ENCODE measurements at places on chromosomes 1 and 21.

DNA sequence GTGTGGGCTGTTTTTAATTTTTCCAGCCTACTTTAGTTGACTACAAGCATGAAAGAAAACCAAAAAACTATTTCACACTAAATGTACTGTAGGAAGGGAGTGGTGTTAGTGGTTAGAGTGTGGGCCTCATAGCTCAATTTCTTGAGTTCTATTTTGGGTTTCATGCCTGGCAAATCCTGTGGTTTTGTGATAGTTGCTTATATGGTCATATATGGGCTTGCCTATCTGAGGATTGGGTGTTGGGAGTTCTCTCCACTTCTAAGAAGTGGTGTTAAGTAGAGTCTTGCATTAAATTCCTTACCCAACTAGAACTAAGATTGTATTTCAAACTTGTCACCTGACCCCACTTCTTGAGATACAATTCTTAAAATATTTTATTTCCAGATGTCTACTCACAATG, 37.8 kb upstream of the COL11A1 start:
- DNase-seq, result no peak

GRCh38 chr1:54011316-54012007, 6.5 kb downstream of the LDLRAD1 start:
- no peak for DNase-seq

GRCh38 chr21:46518983-46519583, 60.4 kb downstream of the DIP2A start:
- peak; percentile 59 for DNase-seq

GRCh38 chr1:1577367-1578011, 2.8 kb upstream of the SSU72 start:
- DNase-seq, result no peak

GRCh38 chr1:179870870-179871269, 6.7 kb downstream of the TOR1AIP2 start:
- no peak for DNase-seq

DNA sequence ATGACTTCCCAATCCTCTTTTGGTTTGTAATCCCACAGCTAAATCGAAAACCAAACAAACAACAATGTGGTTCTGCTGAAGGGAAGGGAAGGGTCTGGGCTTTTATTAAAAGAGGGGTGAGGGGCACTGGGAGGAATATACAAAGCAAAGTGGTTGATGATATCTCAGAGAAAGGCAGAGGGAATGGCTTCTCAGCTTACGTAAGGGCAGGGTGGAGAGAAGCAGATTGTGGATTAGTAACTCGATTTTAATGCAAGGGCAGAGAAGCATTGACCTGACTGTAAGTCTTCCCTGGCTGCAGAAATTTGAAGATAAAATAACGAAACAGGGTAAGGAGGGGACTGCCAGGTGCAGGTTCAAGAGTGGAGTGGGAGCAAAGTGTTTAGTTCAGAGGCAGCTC, 438.2 kb upstream of the LRRC7 start:
- no peak for DNase-seq

DNA sequence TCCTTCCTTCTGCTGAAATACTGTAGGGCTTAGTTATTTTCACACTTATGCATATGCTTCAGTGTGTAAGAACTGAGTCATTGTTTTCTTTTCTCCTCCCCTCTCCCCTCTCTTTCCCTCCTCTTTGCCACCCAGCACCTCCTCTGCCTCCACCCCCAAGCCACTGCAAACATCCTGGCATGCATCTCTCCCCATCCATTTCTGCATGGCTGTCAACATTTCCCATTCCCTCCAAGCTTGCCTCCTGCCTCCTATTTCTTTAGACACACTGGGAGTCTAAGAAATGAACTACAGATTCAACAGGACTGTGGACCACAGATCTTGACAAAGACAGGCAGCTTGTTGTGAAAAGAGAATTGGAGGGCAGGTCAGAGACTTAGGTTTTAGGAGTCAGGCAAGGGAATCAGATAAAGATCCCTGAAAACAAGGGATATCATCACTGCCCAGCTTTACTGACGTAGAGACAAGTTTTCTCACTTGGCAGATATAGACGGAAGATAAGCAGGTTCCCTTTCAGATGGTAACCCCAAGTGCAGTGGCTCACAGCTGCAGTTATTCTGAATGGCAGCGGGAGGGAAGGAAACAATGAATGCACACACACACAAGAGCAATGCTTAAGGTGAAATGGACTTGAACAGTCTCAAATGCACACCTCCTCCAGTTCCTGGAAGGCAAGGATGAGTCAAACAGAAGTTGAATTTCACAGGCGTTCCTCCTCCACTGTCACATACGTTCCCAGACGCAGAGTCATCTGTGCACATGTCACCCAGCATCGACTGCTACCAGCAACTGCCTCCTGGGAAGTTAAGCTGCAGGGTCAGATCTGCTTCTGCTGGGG, 56.1 kb downstream of the HIVEP3 start:
- DNase-seq, result peak; percentile 11

DNA sequence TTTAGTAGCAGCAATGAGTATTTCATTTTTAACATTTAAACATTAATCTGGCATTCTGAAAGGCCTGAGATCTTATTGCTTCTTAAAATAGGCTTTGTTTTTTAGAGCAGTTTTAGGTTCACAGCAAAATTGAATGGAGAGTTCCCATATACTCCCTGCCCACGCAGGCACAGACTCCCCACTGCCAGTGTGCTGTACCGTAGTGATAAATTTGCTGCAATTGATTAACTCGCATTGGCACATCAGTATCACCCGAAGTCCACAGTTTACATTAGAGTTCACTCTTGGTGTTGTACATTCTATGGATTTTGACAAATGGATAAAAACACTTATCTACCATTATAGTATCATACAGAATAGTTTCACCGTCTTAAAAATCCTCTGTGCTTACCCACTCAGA, 71.8 kb upstream of the ERRFI1 start:
- DNase-seq, result no peak

DNA sequence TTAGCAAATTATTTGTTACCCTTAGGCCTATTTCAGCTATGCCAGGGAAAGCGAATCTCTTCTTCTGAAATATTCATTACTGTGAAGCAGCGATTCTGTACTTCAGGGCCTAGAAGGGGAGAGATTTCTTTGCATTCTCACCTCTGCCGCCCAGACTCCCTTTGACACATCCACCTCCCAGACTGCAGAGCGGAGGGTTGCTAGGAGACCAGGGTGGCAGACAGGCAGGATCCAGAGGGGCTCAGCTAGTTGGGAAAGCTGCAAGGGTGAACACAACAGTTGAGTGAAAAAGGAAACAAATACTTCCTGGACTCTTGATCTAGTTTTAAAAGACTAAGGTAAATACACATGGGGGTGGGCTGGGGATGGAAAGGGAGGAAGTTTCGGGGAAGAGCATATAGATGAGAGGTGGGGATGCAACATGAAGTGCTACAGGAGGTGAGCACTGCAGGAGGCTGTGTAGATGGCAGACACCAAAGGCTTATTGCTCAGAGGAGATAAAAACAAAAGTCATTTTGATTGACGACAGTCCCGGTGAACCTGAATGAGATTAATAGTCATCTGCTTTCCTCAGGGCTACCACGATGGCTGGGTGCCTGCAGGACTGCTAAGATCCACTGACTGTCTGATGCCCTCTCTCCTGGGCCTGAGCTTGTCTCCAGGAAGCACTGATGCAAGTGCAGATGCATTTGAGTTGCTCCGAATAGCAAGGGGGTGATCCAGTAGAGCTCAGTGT, 26.4 kb upstream of the RAB3GAP2 start:
- DNase-seq, result no peak

- DNase-seq, result peak; percentile 13
These were observed 28.5 kb downstream of the ETNK2 start for GRCh38 chr1:204123376-204123775.

GRCh38 chr1:61925591-61926298, 183.5 kb downstream of the PATJ start:
- DNase-seq, result no peak

DNA sequence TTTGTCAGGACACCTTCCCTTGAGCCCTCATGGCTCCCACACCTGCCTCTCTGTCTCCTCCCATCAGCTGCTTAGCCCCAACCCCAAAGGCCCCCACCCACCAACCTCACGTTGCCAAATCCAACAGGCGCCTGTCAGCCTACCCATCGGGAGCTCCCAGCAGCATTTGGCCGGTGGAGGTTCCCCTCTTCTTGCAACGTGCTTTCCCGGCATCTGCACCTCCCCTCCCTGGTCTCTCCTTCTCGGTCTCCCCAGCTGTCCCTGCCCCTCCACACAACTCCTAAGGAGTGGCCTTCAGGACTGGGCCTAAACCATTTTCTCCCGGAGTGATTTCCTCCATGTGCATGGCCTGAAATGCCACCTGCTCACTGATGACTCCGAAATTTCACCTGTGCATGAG, 71.9 kb downstream of the KLHDC7A start:
- DNase-seq, result no peak

DNA sequence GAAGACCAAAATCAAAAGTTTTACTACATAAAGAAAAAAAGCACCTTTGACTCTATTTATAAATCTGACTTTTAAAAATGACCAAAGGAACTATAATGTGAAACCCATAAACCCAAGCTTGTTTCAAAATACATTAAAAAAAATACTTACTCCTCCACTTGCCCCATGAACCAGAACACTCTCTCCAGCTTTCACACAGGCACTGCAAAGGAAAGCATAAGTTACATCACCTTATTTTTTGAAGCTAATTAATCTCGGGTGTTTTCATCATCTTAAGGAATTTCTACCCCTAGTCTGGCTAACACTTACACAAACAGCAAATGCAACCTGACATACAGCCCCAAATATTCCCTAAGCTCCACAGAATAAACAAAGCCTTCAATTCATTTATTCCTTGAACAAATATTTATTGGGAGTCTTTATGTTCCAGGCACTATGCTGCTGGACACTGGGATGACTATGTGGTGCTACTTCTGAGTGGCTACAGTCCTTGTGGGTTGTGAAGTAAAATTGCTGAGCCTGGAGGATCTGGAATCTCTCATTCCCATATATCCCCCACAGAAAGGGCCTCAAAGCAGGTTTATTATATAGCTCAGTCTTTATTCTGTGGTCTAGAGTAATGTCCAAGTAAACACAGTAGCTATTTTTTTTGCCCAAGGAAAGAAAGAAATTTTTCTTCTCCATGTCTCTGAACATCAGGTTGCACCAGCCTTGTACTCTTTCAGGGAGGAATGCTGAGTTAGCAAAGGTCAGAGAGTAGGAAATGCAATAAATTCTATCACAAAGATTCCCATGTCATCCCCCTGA, 18.2 kb downstream of the CRYZ start:
- DNase-seq, result no peak

DNA sequence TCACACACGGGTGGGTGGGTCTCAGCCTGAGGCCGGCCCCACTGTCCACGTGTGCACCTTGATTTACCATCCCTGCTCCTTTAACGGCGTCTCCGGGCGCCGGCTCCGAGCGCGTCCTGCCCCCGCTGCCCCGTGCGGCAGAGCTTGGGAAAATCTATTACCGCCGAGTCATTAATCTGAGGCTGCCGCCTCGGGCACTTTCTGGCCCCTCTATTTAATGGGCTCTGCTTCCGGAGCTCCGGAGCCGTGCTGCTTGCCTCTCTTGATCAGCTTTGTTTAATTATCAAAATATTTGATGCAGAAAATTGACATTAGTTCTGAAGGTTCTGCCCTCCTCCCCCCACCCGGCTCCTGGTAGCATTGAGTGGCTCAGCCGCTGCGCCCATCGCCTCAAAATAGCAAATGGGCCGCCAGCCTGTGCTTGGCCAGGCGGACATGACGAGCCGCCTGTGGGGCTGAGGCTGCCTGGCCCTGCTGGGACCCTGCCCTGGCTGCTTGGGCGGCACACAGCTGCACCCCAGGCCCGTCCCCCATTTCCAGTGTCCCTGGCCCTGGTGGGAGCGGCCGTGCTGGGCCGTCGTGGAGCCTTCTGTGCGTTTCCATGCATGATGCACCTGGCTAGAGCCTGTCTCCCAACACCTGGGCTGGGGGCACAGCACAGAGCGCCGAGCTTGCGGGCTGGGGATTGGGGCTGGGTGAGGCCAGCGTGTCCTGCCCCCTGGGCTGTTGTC, 81.6 kb upstream of the TTC34 start:
- no peak for DNase-seq

GRCh38 chr1:46617108-46617800, 643 bp upstream of the MOB3C start:
- DNase-seq, result no peak

DNA sequence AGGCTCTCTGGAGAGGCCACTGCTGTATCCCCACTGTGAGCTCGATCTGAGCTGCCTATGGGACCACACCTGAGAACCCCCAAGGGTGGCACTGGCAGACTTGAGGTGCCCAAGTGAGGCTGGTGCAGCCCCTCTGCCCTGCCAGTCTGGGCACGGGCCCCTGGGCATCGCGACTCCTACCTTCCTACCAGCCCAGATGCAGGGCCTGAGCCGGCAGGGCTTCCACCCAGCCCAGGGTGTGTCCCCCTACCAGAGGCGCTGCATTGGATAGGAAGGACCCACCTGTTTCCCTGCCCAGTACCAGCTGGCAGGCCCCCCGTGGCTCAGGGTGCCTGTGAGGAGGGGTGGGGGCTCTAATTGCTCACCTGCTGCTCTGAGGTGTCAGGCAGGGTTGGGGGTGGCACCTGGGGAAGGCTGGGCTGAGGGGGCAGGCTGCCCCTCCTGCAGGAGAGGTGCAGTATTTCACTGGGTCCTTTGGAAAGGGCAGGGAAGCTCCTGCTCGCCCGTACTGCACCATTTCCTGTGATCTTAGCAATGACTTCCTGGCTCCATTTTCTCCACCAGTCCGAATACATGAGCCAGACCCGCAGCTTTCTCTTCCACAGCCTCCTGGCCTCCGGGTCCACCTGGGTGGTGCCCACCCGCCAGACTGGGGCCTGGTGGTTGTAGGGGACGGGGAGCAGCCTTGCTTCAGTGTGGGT, 11.8 kb downstream of the TP73 start:
- no peak for DNase-seq

DNA sequence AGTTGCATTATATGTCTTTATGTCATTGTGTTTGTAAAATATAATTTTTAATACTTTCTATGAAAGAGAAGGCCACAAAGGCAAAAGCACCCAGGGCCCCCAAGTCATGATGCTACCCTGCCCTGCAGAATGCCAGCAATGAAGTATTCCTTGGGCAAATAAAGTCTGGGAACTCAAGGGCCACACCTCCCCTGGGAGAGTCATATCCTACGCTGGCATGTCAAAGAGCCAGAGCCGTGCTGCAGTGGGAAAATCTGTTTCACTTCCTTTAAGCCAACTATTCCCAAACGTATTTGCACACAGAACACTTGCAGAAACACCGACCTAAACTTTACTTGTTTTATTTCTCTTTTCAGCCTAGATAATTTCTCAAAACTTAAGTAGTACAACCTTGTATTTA, 98.4 kb upstream of the KAZN start:
- no peak for DNase-seq

Data from hematopoietic multipotent progenitor cell treated with erythropoietin and hydrocortisone succinate and interleukin-3 and kit ligand, for 8 days (in vitro differentiated cells).